ENCODE measurements at places on chromosomes 16 and 17. TPM values are rescaled to one million over a fixed set of nuclear protein-coding genes. Genes with fewer than 3 reads are reported as not detected.

Gene STX1B
- 0.49 TPM for total RNA-seq

DNA sequence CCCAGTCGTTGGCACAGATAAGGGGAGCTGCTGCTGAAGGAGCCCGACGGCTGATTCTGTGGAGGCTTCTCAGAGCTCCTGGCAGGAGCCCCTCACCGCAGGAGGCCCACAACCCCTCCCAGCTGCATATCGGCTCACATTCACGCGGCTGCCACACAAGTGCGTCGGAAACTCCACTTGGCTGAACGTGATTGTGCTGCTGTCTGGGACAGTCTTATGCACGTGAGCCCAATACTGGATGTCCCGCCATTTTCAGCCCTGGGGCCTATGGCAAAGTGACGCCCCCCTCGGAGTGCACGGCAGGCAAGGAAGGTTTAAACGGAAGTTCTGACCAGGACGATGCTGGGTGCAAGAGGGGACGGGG lies 8.7 kb upstream of the PITPNA start:
- no peak for DNase-seq

DNA sequence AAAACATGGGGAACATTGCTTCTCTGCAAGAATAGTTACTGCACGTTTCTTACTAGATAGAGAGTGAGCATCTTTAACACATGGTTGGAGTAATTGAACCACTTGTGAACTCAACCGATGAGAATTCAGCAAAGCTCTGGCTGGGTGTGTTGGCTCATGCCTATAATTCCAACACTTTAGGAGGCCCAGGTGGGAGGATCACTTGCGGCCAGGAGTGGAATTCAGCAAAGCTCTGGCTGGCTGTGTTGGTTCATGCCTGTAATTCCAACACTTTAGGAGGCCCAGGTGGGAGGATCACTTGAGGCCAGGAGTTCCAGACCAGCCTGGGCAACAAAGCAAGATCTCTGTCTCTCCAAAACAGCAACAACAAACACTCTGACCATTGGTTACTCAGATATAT lies 865.9 kb downstream of the KCNJ2 start:
- DNase-seq, result no peak

Gene GPR142
- not detected for total RNA-seq

DNA sequence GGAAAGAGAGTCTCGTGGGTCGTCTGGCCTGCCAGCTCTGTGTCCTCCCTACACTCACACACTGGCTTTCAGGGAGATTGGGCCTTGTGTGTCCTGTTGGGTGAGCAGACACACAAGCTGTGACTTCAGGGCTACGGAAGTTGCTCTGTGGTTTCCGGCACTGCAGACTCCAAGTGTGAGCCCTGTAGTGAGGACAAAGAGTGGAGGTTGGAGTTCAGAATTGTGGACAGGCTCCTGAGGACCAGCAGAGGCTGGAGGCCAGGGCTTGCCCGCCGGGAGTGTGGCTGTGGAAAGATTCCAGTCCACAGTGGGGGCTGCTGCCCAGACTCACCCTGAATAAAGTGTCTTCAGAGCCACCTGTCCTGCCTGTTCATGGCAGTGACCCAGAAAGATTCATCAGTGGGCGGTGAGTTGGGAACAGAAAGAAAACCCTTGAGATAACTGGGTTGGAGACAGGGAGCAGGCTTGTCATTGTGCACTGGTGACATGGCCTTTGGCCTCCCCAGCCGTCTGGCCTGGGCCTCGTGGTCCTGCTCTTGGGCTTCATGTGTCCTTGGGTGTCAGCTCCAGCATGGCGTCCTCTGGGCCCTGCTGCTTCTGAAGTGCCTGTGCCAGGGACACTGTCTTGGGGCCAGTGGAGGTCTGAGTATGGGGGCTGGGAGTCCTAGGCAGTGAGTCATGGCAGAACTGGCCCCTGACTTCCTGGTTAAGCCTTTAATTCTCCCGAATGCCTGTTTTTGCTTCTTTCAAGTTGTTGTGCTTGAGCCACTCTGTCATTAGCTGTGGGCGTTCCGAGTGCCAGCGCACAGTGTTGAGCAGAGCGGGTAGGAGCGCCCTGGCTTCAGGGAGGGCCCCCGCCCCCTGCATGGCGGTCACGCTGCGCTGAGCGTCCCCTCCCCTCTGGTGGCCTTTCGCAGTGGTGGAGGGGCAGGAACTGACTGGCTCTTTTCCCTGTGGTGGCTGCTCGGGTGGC lies 19.9 kb upstream of the ZNF750 start:
- DNase-seq, result no peak

GRCh38 chr17:1872976-1873375 lies 43.2 kb downstream of the RPA1 start:
- DNase-seq, result no peak

DNA sequence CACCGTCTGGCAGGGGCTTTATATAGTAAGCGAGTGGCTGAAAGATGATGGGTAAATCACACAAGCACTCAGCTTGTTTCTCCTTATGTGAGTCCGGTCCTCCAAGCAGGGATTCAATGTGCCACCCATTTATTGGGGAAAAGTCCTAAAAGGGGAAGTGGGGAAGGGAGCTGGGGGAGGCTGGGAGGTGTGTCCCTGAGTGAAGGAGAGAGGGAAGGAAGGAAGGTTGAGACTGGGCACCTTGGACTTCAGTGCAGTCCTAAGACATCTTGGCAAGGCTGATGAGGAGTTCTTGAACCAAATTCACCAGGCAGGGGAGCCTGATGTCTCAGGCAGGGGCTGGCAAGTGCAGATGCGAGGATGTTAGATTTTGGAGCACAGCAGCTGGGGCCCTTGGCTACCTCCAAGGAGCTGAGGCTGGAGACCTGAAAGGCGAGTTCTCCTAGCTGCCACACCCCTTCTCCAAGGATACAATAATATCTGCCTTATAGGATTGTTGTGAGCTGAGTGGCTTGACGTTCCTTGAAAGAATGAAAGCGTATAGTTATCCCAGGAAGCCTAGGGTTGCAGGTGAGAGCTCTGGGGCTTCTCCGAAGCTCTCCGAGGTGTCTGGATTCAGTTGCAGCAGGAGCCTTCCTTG lies 23.0 kb upstream of the CYLD start:
- no peak for DNase-seq

DNA sequence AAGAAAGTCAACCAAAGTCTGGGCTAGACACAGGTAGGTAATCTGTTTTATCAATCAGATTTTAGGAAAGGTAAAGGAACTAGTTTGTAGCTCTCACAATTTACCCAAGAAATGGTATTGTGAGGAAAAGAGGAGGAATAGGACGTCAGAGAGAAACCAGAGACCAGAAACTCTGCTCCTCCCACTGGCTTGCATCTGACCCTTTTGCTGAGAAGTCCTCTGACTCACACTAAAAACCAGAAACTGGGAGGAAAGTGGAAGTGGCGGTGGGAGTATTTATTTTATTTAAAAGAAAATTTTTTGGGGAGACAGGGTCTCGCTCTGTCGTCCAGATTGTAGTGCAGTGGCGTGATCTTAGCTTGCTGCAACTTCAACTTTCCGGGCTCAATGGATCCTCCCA lies 38.0 kb upstream of the MNT start:
- DNase-seq, result no peak

Gene FA2H
- total RNA-seq, result not detected

GRCh38 chr17:36597226-36597625 lies 4.2 kb upstream of the MRM1 start:
- no peak for DNase-seq

Gene CORO1A
- total RNA-seq, result 4.3 TPM

- no peak for DNase-seq
Measured at GRCh38 chr16:57886427-57886826, 84.1 kb upstream of the KIFC3 start.

DNA sequence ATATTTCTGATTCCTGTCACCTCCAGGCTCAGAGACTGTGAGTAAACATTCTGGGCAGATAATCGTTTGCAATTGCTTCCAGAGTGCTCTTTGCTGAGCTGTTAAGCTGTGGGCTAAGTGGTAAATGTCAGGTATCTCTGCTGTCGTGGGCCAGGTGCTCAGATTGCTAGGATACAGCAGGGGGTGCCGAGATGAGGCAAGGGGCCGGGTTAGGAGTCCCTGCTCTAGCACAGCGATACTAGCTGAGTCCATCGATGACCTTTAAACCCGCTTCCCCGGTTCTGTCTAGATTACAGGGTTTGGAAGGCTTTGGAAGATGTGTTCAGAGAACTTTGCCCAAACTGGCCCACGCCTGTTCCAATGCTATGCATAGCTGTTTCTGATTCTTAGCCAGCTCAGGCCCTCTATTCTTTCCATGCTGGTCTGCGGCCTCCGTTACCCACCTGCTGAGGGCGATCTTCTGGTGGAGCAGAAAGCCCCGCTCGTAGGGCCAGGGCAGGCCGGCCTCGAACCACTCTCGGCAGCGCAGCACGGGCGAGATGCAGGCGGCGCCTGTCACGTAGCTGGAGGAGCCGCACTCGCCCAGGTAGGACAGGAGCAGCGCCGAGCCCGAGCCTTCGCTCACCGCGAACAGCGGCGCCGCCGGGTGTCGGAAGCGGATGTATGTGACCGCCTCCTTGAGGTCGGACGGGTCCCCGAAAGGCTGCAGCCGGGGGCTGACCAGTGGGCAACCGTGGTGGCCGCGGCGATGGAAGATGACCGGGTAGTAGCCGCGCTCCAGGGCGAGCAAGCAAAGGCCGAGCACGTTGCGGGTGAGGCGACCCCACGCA lies 979 bp downstream of the ABHD15 start:
- DNase-seq, result no peak

GRCh38 chr17:55546991-55547664 lies 35.9 kb upstream of the SMIM36 start:
- no peak for DNase-seq

Gene PPM1E
- total RNA-seq, result 0.49 TPM

Gene MT1E
- total RNA-seq, result 111 TPM

Gene SCARF1
- 12.4 TPM for total RNA-seq

GRCh38 chr17:82126556-82127314 lies 28.7 kb upstream of the FASN start:
- DNase-seq, result no peak

GRCh38 chr16:17228048-17228707 lies 242.6 kb downstream of the XYLT1 start:
- DNase-seq, result no peak

Gene POLR2C
- total RNA-seq, result 48.7 TPM

GRCh38 chr16:2480948-2481347 lies 6.0 kb downstream of the TBC1D24 start:
- no peak for DNase-seq

Gene NUDT21
- 70.0 TPM for total RNA-seq

Gene KRTAP4-6
- total RNA-seq, result not detected

DNA sequence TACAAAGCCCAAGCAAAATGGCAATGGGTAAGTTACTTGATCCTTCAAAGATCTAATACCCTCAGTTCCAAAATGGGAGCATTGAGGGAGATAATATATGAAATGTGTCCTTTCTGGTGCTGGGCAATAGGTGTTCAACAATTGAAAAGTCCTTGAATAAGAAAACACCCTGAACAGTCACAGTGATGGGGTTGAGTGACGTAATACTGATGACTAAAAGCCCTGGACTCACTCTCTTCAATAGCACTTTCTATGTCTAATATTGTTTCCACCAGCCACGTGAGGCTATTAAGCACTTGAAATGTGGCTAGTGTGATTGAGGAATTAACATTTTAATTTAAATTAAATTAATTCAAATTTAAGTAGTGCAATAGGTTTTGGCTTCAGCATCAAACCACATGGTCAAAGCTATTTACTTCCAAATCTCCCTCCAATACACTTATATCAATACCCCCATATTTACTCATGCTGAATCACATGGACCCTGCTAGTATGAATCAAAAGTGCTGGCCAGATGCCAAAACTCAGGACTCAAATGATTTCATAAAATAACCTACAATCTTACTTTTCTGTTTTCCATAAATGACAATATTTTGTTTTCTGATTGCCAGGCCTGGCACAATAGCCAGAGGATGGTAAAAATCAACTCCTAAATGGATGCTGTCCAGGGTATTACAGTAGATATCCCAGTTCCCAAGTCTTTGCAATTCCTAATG lies 516.2 kb downstream of the HAPSTR1 start:
- no peak for DNase-seq

DNA sequence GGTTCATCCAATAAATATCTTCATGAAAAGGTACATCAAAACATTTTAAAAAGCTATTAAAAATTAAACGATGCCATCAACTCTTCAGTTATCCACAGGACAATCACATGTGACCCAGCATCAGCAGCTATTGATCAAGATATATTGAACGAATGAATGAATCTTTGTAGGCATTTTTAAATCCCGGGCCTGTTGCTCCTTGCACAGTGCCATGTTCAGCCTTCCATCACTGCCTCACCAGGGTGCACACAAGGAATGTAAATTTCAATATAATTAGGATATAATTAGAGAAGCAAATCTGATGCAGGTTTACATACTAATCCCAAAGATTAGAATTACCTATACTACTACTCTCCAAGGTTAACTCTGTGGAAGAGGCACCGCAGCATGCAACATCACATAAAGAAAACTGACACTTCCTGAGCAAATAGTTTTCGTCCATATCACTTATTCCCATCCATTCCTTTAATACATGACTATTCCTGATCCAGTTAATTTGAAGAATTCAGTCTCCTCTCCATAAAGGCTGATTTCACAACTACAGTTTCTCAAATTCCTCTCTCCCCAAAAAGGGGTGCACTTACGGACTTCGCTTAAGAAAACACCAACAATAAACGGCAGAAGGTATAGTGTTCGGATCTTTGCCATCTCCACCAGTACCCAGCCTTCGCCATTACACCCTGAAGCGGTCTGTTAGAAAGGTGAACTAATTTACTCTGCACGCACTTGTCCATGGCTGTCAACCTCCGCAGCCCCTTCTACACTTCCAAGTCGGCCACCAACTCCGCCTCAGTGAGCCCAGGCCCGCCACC lies 938 bp downstream of the NCOR1 start:
- no peak for DNase-seq

GRCh38 chr17:42673885-42674754 lies 2.7 kb downstream of the PLEKHH3 start:
- DNase-seq, result peak; percentile 87

Gene SLC13A2
- not detected for total RNA-seq

DNA sequence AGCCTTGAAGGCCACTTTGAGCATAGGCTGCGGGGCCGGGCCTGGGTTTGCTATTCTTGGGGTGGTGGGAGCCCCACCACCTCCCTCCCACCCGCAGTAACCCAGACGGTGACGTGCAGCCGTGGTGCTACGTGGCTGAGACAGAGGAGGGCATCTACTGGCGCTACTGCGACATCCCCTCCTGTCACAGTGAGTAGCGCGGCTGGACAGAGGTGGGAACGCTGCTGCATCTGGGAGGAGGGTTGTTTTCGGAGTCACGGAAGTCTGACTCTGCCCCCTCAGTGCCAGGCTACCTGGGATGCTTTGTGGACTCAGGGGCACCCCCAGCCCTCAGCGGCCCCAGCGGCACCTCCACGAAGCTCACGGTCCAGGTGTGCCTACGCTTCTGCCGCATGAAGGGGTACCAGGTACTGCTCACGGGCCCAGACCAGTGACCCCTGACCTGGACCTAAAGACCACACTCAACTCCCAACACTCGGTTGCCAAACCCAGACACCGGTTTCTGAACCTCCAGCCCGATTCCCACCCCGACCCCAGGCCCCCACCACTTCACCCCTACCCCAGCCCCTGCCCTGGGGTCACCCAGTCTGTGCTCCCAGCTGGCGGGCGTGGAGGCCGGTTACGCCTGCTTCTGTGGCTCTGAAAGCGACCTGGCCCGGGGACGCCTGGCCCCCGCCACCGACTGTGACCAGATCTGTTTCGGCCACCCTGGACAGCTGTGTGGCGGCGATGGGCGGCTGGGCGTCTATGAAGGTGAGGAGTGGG lies 2.1 kb downstream of the KREMEN2 start:
- DNase-seq, result no peak

Gene CCL16
- total RNA-seq, result not detected

- DNase-seq, result no peak
Measured at GRCh38 chr16:85429776-85430522, 183.2 kb upstream of the GSE1 start.

Gene SLC7A5
- total RNA-seq, result 6.9 TPM

- peak; percentile 14 for DNase-seq
Measured at GRCh38 chr17:72117535-72118334, 3.1 kb upstream of the SOX9 start.

Data from heart left ventricle (tissue), 16 donors.